ENCODE measurements at places on chromosomes 4 and X. TPM values are rescaled to one million over a fixed set of nuclear protein-coding genes. Genes with fewer than 3 reads are reported as not detected.

The SHROOM3 gene
- total RNA-seq = 1.7 TPM

The UCHL1 gene
- total RNA-seq = 28.0 TPM

The RNF150 gene
- 2.9 TPM for total RNA-seq

The TLR8 gene
- total RNA-seq = 3.7 TPM

GRCh38 chr4:153220682-153221395, 16.6 kb downstream of the TRIM2 start:
- no peak for DNase-seq

- no peak for DNase-seq
Observed at GRCh38 chr4:121125498-121125885, 38.6 kb downstream of the TNIP3 start.

GRCh38 chrX:50168241-50168687, 32.5 kb downstream of the AKAP4 start:
- no peak for DNase-seq

- no peak for DNase-seq
Observed at GRCh38 chrX:13754765-13755164, 20.2 kb downstream of the OFD1 start.

DNA sequence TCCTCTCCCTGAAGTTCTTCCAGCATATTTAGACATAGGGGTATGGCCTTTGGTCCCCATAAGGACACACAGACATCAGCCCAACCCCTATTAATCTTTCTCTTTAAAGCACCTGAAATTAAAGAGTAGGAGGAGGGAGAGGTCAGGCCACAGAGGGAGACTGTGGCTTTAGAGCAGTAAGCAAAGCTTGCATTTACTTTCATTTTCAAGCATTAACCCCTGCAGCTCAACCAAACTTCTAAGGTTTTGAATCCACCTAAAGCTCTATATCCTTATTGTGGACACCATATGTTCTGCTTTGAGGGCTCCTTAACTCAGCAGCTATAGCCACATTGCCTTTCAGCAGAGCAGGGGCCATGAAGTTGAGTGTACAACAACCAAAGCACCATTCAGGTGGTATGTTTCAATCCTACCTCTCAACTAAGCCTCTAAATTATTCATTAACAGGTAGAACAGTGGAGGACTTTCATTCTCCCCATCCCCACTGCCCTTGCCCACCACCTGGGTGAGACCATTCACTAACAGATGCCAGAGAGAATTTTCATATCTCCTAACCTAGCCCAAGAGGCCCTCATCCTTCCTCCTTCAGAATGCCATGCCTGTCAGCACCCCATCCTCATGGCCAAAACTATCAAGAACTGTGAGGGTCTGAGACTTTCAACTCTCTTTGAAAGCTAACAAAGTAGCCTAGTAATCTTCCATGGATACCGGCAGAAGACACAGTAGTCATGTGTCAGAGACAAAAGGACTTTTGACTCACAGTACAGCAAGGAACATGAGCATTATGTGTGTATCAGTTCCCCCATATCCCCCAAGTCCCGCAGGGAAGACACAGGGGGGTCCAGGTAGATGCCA, 20.8 kb downstream of the LIN54 start:
- no peak for DNase-seq

GRCh38 chr4:128519163-128519830, 231.7 kb upstream of the PGRMC2 start:
- no peak for DNase-seq

- DNase-seq = no peak
Observed at GRCh38 chrX:7252013-7252610, 104.2 kb upstream of the PUDP start.

All from thymus (tissue), 14 donors.